T-helper 9 cell (primary cell): ENCODE measurements at places on chromosomes 5 and 9.
A peak's percentile ranks its signal among the peaks of the same experiment; 100 is the strongest.

- no peak for DNase-seq
Observed at GRCh38 chr5:57887851-57888621, 405.4 kb upstream of the ACTBL2 start.

DNA sequence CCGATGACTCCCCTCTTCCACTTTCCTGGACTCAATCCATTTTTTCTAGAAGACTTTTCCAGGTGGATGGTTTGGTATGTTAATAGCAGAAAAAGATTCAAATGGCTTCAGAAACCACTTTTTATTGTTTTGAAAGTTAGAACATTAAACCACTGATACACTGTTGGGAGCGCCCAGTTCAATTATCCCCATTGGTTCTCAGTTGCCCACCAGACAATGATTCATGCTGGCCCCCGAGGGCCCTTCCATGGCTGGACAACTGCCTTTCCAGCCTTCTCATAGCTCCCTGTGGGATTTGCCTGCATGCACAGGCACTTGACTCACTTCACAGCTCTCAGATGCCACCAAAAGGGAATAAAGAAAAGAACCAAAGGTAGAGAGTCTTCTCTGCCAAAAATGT, 21.3 kb upstream of the ANKRD34B start:
- DNase-seq = no peak

- no peak for DNase-seq
Observed at GRCh38 chr5:110017854-110018253, 328.1 kb downstream of the MAN2A1 start.

DNA sequence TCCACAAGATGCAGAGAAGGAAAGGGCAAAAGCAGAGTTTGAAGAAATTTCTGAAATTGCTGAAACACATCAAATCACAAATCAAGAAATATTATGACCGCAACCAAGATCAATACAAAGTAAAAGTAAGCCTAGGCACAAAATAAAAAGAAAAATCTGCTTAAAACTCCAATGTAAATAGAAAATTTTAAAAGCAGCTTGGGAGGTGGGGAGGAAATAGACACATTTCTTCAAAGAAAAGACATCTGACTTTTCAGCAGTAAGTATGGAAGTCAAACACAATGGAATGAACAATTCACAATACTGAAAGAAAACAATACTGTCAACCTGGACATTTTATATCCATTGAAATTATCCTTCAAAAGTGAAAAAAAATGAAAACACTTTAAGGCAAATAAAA, 55.1 kb downstream of the HTR4 start:
- DNase-seq = no peak

GRCh38 chr9:99823681-99824377, 2.1 kb downstream of the NR4A3 start:
- DNase-seq = peak; percentile 49

DNA sequence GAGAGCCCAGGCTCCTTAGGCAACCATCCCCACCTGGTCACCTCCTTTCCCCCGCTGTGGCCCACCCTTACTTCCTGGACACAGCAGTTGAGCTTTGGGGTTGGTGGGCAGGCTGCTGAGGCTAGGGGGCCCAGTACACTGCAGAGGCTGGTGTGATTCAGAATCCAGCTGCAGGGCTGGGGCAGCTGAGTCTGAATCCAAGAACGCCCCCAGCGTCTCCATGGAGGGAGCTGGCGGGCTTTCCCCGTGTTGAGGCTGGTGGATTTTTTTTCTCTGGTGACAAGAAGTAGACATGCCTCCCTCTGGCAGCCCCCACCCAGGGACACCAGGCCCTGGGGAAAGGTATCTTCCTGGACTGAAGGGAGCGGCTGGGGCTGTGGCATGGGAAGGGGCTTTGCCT, 104.8 kb downstream of the RXRA start:
- no peak for DNase-seq

GRCh38 chr5:8060953-8061429, 192.0 kb downstream of the MTRR start:
- DNase-seq = no peak

- DNase-seq = no peak
Observed at GRCh38 chr5:53476531-53477480, 3.6 kb upstream of the FST start.

DNA sequence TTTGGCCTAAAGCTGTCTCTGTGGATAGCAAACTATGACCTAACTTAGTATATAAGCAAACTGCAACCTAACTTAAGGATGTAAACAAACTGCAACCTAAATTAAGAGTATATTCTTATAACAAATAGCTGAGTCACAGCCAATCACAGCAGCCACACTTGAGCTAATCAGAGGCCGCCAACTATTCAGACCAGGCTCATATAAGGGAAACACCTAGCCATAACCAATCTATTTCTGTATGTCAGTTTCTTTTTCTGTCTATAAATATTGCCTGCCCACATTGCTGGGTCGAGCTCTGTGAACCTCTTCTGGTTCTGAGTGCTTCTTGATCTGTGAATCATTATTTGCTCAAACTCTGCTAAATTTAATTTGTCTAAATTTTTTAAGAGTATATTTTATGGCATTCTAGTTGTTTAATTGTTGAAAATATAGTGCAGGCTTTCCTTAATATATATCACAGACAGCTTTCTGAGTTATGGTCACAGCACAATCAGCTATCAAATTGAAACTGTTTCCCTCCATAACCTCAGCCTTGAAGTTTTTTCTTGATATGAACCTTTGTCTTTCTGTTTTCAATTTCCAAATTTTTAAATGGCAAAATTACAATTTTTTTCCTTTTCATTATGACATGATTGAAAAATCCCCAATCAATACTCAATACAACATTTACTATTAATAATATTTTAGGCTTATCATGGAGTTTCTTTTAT, 327.1 kb upstream of the NUDT12 start:
- no peak for DNase-seq

GRCh38 chr5:35832762-35833161, 23.9 kb upstream of the IL7R start:
- DNase-seq = no peak

- no peak for DNase-seq
Observed at GRCh38 chr5:155029240-155029639, 15.7 kb downstream of the KIF4B start.

DNA sequence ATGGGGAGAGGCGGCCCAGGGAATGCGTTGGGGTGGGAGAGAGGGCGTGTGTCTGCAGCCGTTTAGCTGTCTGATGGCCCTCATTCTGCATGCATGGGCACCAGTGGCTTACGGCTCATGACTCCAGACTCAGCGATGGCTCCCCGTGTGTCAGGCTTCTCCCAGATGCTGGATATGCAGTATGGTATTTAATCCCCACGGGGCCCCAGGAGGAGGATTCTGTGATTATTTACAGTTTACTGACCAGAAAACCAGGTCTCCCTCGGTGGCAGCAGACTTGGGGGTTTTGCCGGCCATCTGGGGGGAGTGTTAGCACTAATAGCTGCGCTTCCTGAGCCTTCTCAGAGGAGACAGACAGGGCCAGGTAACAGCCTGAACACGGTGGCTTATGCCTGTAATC, 4.3 kb downstream of the PRDM12 start:
- no peak for DNase-seq

DNA sequence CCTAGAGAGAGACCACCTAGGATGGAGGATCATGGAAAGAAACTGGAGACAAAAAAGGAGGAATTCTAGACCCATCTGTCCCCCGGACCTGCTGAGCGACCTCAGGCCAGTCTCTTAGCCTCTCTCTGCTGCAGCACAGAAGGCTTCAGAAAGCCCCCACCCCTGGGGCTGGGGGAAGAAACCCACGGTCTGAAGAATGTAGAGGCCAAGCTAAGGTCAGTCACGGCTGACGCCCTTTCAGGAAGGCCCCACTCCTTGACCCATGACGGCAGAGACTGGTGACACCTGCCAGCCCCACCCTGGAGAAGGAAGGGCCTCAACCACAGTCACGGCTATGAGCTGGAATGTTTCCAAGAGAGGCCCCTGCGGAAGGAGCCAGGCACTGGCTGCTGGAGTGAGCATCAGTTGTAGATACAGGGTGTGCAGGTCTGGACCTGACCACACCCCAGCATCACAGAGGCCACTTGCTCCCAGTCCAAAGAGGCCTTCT, 120.5 kb upstream of the BOD1 start:
- no peak for DNase-seq

DNA sequence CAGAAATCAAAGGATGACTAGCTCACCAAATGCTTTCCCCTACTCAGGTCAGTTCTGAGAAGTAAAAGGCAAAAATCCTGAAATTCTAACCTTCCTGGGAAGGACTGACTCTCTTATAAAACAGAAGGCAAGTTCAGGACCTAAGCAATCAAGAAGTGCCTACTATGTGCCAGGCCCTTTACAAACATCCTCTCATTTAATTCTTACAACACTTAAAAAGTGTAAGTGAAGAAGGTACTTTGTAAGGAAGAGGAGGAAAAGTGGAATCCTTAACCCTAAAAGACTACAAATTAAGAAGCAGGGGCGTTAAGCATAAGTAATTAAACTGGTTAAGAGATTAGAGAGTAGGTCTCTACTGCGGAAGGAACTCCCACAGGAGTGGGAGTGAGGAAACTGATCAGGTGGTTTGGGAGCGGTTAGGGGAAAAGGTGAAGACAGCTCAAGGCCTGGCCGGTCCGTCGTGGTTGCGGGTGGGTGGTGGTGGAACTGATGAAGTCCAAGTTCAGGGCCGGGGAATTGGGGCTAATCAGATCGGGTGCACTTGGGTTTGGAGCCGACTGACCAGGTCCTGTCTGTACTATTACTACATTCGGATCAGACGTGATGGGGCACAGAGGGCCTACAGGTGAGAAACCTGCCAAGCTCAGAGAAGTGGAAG, 839 bp downstream of the MED27 start:
- no peak for DNase-seq

- no peak for DNase-seq
Observed at GRCh38 chr9:111601237-111602018, 2.0 kb upstream of the PTGR1 start.

- no peak for DNase-seq
Observed at GRCh38 chr5:76372323-76373054, 30.6 kb upstream of the IQGAP2 start.

- DNase-seq = no peak
Observed at GRCh38 chr5:169052207-169052606, 248.7 kb downstream of the SLIT3 start.

DNA sequence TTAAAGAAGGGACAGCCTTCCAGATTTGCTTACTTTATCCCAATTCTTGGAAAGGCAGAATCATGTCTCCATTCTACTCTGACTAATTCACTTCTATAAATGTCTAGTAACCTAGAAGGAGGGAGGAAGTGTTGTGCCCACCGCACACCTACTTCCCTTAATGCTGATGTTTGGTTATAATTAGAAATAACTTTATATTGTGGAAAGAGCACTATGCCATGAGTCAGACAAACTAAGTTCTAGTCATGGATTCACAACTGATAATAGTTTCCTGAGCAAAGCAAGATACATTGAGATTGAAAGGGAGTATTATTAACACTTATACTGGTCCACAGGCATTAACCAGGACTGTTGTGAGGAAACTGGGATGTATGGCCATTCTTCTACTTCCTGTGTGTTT, 345.9 kb upstream of the RPS23 start:
- DNase-seq = no peak

DNA sequence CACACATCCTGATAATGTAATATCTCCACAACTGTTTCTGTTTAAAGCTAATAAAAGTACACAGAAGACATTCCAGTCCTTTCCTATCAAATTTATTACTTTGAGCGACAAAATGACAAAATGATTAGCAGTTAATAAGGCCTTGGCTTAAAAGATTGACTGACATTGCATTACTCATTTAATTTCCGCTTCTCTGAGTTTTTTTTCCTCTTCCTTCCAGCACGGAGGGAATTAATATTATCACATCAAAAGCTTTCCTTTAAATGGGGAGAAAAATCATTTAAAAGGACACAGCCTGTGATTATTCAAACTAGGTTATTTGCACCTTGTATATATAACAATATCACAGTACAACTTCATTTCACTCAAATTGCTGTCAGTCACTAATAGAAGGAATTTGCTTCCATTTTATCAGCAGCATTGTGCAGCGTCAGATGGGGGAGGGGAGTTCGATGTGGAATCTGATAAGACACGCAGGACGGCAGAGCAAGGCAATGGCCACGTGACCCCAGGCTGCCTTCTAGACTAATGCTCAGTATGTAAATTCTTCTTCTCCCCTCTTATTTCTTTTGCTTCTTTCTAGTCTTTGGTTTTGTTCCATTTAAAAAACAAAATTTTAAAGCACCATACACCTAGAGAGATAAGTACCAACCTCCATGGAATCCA, 400.5 kb downstream of the IRX1 start:
- no peak for DNase-seq

- no peak for DNase-seq
Observed at GRCh38 chr5:29001666-29002065, 1963.3 kb upstream of the CDH9 start.

- no peak for DNase-seq
Observed at GRCh38 chr5:53997736-53998627, 312.4 kb downstream of the ARL15 start.

GRCh38 chr5:36655161-36655560, 48.8 kb downstream of the SLC1A3 start:
- no peak for DNase-seq

GRCh38 chr5:160485364-160485969, 63.8 kb downstream of the PTTG1 start:
- DNase-seq = no peak

DNA sequence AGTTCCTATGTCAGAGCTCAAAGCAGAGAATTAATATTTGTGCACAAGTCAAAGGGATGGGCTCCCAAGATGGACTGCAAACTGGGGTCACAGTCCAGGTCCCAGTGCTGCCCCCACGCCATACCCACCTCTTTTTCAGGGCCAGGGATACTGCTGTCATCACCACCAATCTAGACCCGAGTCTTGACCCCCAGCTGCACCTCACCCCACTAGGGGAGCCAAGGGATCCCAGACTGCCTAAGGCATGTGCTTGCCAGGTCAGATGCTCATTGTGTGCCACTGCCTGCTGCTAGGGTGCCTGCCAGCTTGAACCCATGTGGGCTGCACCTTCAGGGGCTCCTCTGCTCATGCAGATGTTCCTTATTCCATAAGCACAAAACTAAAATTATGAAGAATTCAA, 215.6 kb upstream of the NREP start:
- no peak for DNase-seq

DNA sequence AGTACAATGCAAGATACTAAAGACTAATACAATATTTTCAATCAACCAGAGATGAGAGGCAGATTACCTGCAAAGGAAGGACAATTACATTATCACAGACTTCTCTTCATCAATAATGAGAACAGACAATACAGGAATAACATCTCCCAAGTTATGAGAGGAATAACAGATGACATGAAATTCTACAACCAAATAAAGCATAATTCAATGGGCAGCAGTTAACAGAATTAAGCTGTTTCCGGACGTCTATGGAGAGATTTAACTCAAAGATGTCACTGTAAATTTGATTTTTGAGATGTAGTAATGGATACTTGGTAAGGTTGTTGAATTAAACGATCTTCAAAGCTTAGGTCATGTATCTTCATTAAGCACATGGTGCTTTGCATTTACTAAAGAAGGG, 19.8 kb upstream of the PARP8 start:
- no peak for DNase-seq

- DNase-seq = peak; percentile 82
Observed at GRCh38 chr5:139787568-139788293, 7.9 kb upstream of the PSD2 start.

DNA sequence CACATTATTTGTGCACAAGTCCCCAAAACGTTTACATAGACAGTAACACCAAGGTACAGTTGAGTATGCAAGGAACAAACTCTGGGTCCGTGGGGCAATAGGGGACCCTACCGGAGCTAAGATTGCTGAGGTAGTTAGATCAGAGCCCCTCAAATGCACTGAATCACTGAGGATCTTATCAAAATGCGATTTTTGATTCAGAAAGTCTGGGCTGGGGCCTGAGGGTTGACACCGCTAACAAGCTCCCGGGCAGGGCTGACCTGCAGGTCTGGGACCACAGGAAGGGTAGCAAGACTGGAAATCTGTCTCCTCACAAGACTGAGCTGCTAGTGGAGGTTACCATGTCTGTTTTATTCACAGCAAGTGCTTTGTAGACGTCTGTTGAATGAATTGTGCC, 1.8 kb upstream of the IL3 start:
- DNase-seq = no peak
